NCI-H2081 treated with DMSO at 0.1 percent for 48 hours (cell line): ENCODE measurements at places on chromosomes 1 and 21.

DNA sequence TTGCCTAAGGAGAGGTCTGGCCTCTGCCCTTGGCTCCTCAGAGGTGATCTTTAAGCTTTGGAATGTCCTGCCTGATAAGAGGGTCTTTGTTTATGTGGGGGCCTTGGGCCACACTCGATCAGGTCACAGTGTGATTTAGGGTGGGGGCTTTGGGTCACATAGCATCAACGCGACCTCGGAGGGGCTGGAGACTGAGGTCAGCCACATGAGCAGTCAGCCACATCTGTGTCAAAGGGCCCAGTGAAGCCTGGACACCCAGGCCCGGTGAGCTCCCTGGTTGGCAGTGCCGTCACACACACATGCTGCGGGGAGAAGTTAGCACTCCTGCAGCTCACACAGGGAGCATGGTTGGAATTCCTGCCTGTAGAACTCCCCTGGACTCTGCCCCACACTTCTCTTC, 345.0 kb downstream of the NPHP4 start:
- no peak for DNase-seq

GRCh38 chr1:30679201-30679975, 44.0 kb downstream of the MATN1 start:
- no peak for DNase-seq

DNA sequence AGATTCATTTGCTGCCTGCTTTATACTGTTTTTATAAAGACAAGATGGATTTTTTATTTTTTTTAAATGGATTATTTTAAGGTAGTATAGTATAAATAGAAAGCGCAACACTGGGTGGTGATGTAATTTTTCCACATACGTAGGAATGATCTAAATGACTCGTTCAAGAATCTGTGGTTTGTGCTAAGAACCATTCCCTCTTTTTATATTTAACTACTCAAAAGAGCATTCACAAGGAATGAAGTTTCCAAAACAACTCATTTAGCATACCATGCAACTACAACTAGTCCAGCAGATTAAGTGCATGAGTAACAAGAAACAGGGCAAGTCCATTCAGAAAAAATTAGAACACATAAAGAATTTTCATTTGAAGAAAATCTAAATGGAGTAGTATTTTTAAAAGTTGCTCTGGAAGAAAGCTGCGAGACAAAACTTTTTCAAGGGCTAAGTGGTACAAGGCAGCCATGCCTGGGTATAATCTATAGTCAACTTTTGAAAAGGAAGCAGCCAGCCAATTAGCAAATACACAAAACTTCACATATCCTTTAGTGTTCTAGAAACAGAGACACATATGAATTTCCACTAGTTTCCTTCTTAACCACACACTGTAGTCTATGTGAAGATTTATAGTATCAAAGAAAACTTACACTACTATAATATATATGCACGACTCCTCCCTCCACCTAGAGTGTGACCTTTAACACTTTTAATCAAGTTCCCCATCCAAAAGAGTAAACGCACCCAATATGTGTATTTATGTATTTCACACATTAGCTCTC, 23.4 kb downstream of the GTF2B start:
- DNase-seq: no peak

GRCh38 chr1:203189951-203190352, 3.4 kb upstream of the CHI3L1 start:
- DNase-seq: no peak

GRCh38 chr1:112793631-112794565, 78.8 kb upstream of the PPM1J start:
- DNase-seq: no peak

DNA sequence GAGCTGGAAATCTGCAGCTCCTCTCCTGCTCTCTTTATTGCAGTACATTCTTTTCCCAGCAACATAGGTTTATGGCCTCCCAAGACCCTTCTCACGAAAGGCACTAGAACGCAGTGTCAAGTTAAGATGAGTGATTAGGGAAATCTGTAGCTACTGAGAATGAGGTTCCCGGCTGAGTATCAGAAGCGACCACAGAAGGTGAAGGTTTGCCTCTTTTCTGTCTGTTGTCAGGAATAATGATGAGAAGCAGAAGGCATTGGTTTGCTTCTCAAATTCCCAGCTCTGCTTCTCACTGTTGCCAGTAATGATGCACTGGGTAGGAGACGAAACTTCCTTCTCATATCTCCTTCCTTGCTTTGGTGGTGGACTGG, 128.4 kb downstream of the NTMT2 start:
- no peak for DNase-seq

DNA sequence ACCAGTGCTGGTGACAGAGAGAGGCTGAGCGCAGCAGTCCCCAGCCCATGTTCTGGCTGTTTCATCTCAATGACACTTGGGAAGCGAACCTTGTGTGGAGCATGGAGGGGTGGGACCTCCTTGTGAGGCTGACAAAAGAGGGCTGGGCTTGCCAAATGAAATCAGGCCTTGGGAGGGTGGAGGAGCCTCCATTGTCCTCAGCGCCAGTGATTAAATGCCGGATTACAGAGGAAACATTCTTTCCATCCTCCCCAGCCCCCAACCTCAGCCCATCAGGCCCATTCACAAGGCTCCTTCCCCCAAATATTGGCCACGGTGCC, 63.3 kb upstream of the PAXBP1 start:
- DNase-seq: no peak

DNA sequence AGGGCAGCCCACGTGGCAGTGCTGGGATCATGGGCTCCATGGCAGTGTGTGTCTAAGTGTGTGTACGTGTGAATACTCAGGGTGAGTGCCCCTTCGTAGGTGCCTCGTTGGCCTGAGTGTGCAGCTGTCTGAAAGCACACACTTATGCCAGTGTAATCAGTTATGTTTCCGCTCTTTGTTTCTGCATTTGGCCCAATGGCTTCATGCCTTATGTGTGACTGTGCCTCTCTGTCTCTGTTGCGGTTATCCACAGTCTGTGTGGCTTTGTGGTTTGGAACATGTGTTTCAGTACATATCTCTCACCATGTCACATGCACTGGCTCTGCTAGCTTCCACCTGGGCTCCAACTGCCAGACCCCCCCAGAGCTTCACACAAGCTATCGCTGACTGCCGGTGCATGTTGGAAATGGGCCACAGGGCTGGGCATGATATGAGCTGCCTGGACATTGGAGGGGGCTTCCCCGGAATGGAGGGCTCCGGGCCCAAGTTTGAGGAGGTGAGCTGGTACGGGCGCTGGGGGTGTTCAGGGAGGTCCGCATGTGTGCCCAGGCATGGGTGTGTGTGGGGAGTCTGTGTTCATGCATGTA, 70.3 kb upstream of the TINAGL1 start:
- no peak for DNase-seq

GRCh38 chr1:114340892-114341291, 170.1 kb downstream of the TRIM33 start:
- DNase-seq: no peak

DNA sequence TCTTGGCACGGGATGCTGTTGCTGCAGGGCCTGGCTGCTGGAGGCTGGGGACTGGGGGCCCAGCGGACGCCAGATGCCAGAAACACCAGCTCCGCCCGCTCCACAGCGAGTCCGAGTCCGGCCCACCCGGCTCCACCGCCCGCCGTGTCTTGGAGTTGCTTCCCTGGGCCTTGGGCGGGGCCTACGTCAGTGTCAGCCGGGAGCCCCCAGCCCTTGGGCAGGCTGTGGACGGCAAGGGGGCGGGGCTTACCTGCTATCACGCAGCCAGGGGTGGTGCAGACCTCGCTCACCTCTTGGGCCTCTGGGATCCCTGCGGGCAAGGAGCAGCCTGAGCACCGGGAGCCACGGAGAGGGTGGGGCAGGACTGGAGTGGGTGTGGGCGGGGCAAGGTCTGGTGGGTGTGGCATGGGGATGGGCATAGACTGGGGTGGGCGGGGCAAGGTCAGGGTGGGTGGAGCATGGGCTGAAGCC, 21.8 kb downstream of the MMEL1 start:
- no peak for DNase-seq

DNA sequence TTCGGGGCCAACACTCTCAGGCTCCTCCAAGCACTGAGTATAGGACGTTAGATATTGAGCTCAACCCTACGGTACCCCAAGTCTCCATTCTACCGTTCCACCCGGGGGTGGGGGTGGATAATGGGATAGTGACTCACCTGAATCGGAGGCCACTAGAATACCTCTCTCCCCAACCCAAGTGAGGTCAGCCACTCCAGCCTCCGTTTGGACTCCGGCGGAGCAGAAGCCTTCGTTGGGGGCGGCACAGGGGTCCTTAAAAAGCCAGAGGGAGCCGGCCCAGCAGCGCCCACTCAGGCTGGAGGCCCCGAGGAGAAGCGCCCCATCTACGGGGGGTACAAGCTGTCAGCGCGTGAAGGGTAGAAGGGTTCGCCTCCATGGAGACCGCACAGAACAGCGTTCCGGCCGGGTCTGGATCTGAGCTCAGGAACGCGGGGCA, 556 bp downstream of the WDR77 start:
- DNase-seq: no peak

GRCh38 chr1:8878448-8878697, at the start of gene ENO1:
ENO1 (minus strand) TSS chr1:8878686; CDS start chr1:8874908, 3,778 bp downstream.
- no peak for DNase-seq

GRCh38 chr1:86503406-86504136, 34.8 kb downstream of the CLCA1 start:
- DNase-seq: no peak

GRCh38 chr1:217089361-217090014, 366.3 kb upstream of the ESRRG start:
- peak; percentile 32 for DNase-seq

- no peak for DNase-seq
Measured at GRCh38 chr1:818618-819291, 105.0 kb upstream of the SAMD11 start.

DNA sequence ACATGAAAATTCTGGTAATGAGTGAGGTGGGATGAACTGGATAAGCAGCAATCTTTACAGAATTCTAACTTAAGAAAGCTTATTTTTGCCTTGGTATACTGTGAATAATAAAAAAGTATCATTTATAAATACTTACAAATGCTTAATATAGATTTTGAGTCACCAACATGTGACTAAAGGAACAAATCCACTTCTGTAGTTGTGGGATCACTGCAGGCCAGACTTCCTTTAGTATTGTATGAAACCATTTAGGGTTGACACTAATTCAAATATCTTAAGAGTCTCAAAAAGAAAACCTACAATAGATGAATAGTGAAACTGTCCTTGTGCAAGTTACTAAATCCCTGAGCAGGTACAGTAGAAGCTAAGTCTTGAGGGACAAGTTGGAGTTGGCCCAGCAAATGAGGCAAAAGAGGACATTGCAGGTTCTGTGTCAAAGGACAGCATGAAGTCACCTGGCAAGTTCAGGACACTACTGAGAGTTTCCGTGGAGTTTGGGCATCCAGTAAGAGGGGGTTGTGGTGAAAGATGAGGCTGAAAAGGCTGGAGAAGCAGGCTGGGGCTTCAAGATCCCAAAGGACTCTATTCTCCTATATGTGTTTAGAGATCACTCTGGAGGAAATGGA, 5.9 kb upstream of the THEM4 start:
- DNase-seq: no peak

GRCh38 chr1:211684791-211685190, 9.4 kb upstream of the NEK2 start:
- DNase-seq: no peak

DNA sequence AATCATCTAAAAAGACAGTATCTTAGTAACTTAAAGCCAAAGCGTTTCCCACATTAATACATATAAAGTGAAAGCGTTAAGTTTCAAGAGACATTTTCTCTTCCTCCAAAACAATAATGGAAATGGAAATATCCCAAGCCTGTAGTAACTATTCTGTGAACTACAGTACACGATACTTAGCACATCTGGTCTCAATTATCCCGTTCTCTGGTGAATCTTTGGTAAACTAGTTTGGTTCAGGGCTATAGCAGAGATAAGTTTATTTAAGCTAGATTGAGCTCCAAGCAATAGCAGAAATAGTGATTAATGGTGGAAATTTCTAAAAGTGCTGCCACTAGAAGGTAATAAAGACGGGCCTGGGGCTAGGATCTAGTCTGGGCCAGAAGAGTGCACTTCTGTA, 55.2 kb downstream of the PCNX2 start:
- DNase-seq: no peak

GRCh38 chr1:224540535-224540934, 75.6 kb upstream of the CNIH3 start:
- DNase-seq: peak; percentile 61

DNA sequence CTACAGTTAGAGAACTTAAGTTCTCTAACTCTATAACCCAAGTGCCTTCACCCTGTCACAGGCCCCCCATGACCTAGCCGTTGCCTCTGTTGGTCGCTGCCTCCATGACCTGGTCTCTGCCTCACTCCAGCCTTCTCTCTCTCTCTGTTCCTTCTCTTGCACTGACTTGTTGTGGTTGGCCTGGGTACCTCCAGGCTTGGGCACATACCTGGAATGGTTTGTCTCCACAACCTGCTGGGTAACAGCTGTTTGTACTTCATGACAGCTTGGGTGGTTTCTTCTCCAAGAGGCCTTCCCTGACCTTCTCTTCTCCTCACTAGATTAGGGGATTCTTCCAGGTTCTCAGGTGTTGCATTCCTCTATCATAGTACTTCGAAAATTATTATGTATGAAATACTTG, 371.6 kb upstream of the USP24 start:
- DNase-seq: no peak

DNA sequence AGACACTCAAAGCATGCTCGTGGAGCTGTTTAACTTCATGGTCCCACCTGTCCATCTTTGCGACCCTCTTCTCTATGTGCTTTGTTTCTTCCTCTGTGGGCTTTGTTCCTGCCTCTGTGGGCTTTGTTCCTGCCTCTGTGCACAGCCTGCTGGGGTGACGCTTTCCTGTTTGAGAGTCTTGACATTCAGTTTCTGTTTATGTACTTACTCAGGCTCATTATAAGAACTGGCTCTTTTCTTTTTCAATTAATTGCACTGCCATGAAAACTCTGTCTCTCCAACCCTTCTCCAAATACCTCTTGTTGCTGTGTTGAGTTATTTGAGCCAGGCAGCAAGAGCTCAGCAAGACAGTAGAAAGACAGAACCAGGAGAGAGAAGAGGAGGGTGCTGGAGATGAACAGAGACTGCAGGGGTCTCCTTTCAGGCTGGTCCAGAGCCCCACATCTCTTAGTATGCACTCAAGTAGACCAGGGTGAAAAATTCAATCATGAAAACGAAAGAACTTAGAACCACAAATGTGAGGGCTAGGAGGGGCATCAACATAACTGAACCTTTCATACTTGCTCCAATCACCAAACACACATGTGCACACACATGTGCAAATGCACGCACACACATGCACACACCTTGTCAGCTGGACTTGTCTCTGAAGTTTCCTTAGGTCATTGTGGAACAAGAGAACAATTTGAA, 88.3 kb upstream of the SGIP1 start:
- DNase-seq: no peak
